ENCODE measurements at places on chromosomes 1 and 21. TPM values are rescaled to one million over a fixed set of nuclear protein-coding genes. Genes with fewer than 3 reads are reported as not detected.

The OLIG1 gene
- not detected for total RNA-seq

The S100PBP gene
- 40.8 TPM for total RNA-seq

The ANGPTL3 gene
- not detected for total RNA-seq

The VWA5B1 gene
- total RNA-seq = not detected

The GRHL3 gene
- not detected for total RNA-seq

The SPRR2B gene
- total RNA-seq = not detected

The TMEM269 gene
- total RNA-seq = not detected

The FNDC5 gene
- total RNA-seq = not detected

The CFAP107 gene
- not detected for total RNA-seq

The RYR2 gene
- total RNA-seq = not detected

The PPFIA4 gene
- 0.29 TPM for total RNA-seq

The IL24 gene
- not detected for total RNA-seq

The ANGPTL7 gene
- not detected for total RNA-seq

The COL6A1 gene
- total RNA-seq = 174 TPM

The MIA3 gene
- total RNA-seq = 35.4 TPM

The LCE2B gene
- not detected for total RNA-seq

The MX1 gene
- total RNA-seq = 18.4 TPM

The OR2L5 gene
- not detected for total RNA-seq

The C1orf116 gene
- total RNA-seq = not detected

The PIGR gene
- not detected for total RNA-seq

The FAM151A gene
- total RNA-seq = not detected

The FAM43B gene
- total RNA-seq = 0.10 TPM

The ADAM30 gene
- not detected for total RNA-seq

The LRRC3 gene
- 10.4 TPM for total RNA-seq

The CDCP2 gene
- not detected for total RNA-seq

The SELP gene
- 27.7 TPM for total RNA-seq

The PLEKHN1 gene
- 1.4 TPM for total RNA-seq

The PTPRF gene
- total RNA-seq = 345 TPM

The LTN1 gene
- total RNA-seq = 18.5 TPM

The SYT11 gene
- 34.4 TPM for total RNA-seq

All from glomerular endothelial cell (primary cell).